ENCODE measurements at places on chromosomes 16 and 17. TPM values are rescaled to one million over a fixed set of nuclear protein-coding genes. Genes with fewer than 3 reads are reported as not detected.

GRCh38 chr16:72443809-72444208, 271.9 kb upstream of the PMFBP1 start:
- no peak for DNase-seq

DNA sequence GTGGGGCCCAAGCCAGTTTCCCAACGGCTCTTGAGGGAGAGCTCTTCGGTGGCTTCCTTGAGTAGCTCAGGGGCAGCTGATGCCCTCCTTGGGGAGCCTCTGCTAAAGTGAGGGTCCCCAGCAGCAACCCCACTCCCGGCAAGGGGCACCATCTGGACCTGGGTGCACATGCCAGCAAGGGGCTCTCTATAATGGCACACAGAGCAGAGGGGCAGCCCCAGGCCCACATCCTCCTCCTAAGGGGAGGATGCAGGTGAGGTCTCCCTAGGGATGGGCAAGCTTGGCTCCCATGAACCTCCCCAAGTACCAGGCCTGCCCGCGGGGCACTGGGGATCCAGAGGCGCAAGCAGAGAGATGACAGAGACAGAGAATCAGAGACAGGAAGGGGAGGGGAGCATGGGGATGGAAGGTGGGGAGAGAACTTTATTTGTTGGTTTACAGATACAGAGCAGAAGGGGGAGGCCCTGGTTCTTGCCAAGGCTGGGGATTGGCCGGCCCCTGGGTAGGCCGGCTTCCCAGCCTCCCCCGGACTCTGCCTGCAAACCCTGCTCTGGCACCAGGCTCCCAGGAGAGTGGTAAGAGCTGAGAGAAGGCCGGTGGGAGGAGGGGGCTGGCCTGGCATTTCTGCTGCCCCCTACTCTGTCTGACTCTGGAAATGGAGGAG, 61.4 kb downstream of the SRCIN1 start:
- DNase-seq: no peak

DNA sequence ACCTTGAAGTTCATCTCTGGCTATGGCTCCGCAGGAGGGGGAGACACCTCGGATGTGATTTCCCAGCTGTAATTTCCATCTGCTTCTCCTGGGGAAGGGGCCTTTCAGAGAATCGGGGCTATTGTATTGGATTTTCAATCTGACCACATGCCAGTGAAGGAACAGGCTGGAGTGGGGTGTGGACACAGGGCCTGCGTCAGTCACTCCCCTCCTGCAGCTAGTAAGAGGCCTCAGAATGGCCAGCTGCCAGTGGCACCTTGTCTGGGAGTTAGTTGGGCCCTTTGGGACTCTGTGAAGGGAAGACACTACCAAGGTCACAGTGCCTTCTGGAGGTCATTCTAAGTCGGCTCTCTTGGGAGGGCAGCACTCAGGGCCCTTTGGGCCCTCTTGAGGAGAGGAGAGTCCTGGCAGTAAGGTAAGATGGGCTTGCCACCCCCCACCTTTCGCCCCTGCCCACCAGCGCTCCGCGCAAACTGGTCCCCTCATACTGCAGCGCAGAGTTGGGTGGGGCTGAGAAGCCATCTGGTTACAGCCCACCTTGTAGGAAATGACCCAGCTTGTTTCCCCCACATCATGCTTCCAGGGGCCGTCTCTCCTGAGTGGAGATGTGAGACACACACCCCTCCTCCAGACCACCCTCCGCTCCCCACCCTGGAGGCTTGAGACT, 5.4 kb downstream of the NXPH3 start:
- DNase-seq: no peak

- no peak for DNase-seq
These were observed 156.4 kb downstream of the HS3ST2 start for GRCh38 chr16:22970209-22970865.

GRCh38 chr16:80656711-80657150, 115.9 kb downstream of the DYNLRB2 start:
- no peak for DNase-seq

- no peak for DNase-seq
These were observed 2.7 kb downstream of the TBCD start for GRCh38 chr17:82754297-82755208.

DNA sequence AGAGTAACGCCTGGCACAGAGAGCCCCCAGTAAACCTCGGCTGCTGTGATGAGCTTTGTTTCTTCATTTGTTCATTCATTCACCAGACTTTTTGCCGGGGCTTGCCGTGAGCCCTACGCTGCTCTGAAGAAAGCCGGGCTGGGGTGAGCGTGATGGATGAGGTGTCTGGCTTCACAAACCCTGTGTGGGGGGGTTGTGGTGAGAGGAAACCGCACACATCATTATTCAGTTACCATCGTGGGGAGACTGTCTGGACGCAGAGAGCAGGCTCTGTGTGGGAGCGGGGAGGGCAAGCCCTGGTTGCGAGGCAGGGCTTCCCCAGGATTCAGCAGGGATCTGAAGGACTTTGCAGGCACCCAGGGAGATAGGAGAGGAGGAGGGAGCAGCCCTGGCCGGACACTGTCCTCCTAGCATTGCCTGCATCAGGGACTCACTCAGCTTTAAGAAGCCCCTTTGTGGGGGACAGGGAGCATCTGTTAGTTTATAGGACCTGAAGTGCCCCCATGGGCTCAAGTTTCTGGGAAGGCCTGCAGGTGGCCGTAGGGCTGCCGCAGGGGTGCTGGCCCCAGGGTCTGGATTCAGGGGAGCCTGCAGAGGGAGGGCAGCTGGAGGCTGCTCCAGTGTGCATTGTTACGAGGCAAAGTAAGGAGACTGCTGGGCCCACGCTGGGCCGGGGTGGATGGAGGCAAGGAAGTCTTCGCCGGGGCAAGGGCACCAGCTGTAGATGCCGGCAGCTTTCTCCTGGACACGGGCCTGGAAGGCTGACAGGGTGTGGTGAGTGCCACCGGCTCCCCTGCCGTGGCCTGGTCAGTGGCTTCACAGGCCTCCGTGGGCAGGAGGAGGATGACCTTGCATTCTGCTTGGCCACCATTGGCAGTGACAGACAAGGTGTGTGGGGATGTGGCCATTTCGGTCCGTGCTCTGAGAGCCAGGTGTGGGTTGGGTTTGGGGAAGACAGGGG, 334.5 kb downstream of the SEC14L1 start:
- no peak for DNase-seq

DNA sequence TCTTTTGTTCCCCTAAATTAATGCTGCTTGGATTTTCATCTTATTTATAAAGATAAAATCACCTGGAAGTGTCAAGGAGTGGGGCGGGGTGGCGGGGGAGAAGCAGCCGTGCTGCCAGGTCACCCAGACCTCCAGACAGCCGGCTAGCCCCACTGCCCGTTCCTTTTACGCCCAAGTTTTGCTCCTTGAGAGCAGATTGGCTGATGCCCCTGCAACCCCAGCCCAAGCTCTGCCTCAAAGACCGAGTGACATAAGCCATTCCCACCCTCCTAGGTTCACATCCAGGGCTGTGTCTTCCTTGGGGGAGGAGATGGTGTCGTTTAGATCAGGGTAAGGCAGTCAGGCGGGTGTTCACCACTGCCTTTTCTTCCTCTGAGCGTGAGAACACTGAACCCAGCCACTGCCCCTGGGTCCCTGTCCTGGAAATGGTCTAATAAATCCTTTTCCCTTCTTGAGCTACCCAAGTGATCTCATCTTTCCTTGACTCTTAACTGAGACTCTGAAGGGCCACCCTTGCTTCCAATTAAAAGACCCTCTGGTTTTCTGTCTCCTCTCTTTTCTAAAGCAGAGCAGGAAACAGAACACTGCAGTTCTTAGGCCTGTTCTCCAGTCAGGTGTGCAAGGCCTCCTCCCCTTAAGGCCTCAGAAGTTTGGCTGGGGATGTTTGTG, 5.7 kb downstream of the PDF start:
- no peak for DNase-seq

GRCh38 chr17:77839698-77840512, 118.6 kb upstream of the TNRC6C start:
- no peak for DNase-seq

The MEOX1 gene
- 17.8 TPM for total RNA-seq

The ZG16B gene
- total RNA-seq: not detected

Data from ascending aorta (tissue), 2 donors.